ENCODE measurements at places on chromosomes 7 and 10.

DNA sequence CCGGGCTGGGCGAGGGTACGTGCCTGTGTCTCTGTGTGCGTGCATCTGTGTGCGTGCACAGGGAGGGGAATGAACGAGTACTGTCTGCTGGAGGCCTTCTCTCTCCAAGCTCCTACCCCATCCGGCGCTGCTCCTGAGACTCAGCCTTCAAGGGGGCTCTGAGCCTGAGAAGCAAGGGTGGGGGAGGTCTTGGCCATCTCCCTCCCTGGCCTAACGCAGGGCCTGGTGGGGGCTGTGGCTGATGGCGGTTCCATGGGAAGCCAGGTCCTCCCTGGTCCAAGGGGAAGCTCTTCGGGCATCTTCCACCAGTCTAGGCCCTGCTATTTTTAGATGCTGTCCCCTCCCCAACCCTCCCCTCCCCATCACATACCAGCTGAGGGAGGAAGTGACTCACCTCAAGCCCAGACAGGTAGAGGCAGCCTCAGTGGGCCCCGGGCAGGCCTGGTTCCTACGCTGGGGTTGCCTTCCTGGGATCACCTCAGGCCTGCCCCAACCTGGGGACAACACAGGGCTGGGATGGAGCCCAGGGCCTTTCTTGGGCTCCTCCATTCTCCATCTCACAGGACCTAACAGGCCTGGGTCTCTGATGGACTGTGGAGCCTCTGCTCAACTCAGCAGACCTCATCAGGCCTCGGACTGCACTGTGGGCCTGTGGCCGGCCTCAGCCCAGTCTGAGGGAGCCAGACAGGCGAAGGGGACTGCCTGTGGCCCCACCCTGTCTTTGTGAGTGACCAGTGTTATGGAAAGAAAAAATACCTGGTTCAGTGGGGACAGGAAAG lies 32.2 kb downstream of the DNAJB12 start:
- DNase-seq: no peak

DNA sequence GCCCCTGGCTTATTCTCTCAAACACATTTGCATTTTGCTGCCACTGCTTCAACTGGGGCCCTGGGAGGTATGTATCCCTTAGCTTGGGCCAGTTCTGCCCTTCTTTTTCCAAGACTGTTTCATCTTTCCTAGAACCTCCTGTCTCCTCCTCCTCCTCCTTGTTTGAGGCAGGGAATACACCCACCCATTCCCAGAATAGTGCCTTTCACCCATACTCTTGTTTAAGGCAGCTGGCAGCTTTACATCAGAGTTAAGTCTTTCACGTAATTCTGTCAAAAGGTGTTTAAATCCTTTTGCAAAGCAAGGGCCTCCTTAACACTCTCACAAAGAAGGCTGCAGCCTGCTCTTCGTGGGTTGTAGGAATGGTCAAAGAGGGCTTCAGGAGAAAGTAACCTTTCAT lies 150.9 kb upstream of the AGK start:
- no peak for DNase-seq

GRCh38 chr10:3942937-3943489 lies 158.0 kb upstream of the KLF6 start:
- no peak for DNase-seq

- DNase-seq: no peak
Observed at GRCh38 chr7:121126801-121127534, 138.5 kb downstream of the CPED1 start.

DNA sequence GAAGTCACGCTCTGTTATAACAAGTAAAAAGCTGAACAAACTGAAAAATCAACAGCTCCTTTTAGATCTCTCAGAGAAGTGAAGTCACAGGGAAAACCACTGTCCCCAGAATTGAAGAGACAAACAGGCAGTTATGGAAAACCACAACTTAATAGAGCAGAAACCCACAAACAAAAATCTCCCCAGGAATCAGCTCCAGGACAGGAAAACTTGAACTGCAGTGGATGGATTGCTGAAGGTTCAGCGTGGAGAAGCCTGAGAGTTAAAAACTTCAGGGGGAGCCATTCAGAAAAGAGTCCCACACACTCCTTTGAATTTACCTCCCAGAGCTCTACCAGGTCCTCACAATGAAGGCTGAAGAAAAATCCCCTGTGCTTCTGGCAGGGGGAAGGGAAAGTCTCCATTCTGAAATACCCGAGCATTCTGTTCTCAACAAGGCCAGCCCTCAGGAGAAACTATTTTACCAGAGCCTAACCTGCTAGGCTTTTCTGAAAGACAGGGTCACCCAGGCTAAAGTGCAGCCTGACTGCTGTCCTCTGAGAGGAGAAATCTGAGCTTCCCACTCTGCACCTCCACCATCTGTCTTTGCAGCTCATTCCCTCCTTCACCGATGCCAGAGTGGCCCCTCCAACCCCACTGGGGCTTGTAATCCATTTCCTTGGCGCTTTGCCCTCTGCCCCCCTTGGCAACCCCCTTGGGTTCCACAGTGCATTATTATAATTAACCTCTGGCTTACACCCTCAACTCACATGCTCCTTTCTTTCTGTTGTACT lies 65.0 kb upstream of the CCNY start:
- no peak for DNase-seq

GRCh38 chr10:126270111-126270510 lies 118.2 kb downstream of the ADAM12 start:
- no peak for DNase-seq

DNA sequence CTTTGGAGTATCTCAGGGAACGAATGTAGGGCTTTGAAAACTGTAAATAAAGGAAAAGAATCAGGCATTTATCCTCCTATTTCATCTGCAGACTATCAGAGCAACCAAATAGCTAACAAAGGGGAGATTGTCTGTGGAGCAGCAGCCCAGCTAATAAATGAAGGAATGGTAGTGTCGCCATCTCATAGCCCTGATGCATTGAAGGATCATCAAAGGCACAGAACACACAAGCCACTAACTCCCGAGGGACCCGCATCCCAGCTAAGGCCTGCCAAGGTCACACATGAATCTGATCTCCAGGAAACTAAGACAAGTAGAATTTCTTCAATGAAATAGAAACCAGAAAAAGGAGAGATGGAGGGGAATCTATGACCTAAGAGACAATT lies 38.2 kb downstream of the CALML5 start:
- no peak for DNase-seq

DNA sequence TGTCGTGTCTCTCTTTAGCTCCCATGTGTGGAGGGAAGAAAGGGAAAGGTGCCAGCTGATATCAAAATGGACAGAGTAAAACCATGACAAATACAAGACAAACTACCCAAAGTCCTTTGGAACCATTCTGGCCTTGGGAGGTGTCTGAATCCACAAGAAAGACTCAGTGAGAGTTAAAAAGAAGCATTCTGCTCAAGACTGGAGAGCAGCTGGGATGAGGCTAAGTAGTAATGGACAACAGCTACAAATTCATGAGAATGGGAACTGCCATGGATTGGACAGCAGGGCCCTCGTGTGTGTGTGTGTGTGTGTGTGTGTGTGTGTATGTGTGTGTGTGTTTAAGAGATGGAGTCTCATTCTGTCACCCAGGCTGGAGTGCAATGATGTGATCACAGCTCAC lies 39.6 kb upstream of the MYL10 start:
- DNase-seq: no peak

DNA sequence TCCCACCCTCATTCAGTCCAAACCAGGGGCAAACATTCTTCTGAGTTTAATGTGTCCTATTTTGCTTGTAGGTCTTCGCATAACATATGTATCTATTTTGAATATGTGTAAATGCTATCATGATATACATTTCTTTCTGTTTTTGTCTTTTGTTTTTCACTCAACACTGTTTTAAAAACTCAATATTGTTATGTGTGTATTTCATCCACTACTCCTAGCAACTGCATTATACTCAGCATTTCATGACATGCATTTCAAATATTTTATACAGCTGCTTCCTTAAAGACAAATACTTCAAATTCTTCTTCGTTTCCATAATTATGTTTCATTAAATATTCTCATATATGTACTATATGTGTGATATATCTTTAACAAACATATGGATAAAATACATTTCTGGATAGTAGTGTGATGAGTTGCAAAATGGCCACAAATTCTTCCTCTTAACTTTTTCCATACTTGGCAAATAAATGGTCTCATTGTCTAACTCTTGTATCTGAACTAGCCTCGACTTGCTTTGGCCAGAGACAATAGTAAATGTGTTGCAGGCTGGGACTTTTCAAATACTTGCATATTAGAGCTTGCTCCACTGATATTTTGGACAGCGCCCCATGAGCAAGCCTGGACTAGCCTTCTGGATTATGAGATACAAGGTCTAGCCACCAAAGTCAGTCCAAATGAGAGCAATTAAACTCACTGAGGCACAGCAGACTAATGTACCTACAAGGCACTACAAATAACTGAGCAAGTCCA lies 539.7 kb upstream of the KCND2 start:
- no peak for DNase-seq

- no peak for DNase-seq
Observed at GRCh38 chr7:141945356-141945755, 1.4 kb downstream of the CLEC5A start.

DNA sequence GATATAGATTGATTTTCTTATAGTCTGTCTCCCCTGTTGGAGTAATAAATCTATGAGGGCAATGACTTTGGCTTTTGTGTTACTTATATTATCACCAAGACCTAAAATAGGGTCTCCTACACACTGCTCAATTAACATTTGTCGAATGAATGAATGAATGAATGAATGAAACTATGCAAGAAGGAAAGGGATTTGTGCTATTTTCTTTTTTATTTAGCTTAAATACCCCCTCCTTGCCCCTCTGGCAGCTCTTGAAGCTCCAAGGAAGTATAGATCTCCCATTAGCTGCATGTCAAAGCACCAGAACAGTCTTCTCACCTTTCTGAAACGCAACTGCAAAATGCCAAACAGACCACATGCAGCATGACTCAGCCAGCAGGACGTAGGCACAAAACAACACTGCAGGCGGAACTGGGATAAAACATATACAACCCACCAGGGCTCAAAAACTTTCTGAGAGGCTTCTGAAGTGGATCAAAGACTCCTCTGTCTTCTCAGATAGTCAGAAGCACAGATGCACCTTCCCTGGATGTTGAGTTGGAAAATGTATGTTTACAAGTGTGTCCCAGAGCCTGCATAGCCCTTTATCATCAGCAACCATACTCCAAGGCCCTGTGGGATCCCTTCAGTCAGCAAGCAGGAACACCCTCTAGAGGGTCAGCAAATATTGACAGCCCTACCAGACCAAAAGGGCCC lies 187.8 kb downstream of the NPSR1 start:
- DNase-seq: no peak

DNA sequence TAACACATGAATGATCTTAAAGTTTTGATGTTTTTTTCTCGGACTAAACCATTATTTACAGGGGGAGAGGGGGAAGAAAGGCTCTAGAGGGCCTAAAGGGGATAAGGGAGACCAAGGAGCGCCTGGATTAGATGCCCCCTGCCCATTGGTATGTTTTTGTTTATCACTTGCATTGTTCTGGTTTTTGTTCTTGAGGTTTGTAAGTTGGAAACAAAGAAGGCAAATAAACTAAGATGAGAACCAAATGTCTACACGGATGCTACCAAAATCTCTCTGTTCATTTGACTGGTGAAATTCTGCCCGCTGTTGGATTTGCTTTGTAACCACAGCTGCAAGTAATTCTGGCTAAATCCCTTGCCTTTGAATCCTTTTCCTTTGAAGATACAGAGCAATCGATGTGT lies 99.8 kb upstream of the MACROH2A2 start:
- no peak for DNase-seq

GRCh38 chr7:43112941-43113621 lies 634 bp downstream of the HECW1 start:
- no peak for DNase-seq

DNA sequence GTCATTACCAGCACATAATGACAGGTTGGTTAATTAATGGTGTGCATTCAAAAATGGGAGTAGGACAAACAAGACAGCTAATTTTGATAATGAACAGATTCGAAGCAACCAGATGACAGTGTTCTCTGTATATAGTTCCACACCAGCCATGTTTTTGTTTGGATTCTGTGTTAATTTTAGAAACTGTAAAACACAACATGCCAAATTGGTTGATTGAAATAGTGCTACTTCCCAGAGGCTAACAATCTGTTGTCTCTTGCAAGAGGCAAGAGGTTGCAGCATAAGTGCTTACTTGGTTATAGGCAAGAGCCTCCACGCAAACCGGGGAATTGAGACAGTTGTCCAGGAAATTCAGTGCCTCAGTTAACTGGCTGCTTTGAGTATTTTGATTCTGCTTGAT lies 170.2 kb upstream of the HABP2 start:
- no peak for DNase-seq

- no peak for DNase-seq
Observed at GRCh38 chr10:112232670-112233069, 49.1 kb upstream of the GPAM start.

- peak; percentile 16 for DNase-seq
Observed at GRCh38 chr10:117653170-117653515, 110.6 kb downstream of the EMX2 start.

Data from stimulated activated CD4-positive, alpha-beta T cell treated with anti-CD3 and anti-CD28 coated beads, TNF-alpha, amount 100 ng/mL, for 24 hours (primary cell).